ENCODE measurements at places on chromosomes 2 and 18.

DNA sequence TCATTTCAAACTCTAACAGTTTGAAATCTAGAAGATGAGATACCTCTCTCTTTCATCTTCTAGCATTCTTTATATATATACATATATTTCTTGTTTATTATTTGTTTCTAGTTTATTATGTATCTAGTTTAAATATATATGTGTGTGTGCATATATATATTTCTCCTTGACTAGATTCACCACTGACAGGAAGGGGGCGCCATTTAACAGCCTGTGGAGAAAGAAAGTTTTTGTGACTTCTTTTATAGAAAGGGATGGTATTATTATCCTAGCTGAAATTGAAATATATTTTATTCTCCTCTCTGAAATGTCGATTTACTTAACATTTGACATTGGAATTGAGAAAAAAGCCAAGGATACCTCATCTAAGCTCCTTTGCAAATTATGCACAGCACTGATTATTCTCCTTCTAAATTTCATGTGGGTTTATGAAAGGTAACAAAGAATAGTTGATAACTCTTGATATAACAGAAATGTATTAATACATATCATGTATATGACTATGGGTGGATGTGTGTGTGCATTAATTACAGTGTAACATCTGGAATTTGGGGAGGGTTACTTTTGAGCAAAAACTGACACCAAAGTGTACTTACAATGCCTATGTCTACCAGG lies 160.7 kb upstream of the NT5C1B start:
- peak; percentile 59 for DNase-seq

GRCh38 chr2:235044501-235045271 lies 92.9 kb downstream of the SH3BP4 start:
- peak; percentile 11 for DNase-seq

GRCh38 chr2:181008407-181008806 lies 28.0 kb downstream of the UBE2E3 start:
- DNase-seq, result no peak

DNA sequence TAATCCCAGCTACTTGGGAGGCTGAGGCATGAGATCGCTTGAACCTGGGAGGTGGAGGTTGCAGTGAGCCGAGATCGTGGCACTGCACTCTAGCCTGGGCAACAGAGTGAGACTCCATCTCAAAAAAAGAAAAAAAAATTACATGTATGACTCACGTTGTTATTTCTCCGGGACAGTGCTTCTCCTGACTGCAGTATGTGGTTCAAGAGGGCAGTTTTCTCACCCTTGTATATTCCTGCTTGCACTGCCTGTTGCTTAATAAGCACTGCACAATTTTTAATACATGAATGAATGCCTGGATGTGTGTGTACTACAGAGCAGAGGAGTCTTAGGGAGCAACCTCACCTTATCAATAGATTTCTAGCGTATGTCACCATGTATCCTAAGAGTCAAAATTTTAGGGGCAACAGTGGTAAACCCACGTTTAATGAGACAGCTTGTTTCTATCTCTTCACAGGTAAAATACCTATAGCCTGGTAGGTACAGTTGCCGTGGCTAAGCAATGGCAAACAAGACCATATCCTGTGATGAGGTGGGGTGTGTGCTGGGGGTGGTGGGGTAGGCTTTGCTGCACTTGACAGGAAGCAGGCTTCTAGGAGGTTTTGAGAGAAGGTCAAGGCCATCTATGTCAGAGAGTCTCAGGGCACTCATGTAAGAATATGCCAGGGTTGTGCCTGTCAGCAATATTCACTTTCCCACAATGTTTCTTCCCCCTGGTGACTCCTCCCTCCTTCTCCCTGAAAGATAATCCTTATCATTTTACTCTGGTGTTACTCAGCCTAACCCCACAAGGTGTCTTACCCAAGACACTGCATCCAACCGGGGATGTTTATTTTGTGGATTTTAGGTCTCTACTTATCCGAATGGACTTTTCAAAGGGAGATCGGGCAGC lies 36.9 kb upstream of the MEX3C start:
- no peak for DNase-seq

DNA sequence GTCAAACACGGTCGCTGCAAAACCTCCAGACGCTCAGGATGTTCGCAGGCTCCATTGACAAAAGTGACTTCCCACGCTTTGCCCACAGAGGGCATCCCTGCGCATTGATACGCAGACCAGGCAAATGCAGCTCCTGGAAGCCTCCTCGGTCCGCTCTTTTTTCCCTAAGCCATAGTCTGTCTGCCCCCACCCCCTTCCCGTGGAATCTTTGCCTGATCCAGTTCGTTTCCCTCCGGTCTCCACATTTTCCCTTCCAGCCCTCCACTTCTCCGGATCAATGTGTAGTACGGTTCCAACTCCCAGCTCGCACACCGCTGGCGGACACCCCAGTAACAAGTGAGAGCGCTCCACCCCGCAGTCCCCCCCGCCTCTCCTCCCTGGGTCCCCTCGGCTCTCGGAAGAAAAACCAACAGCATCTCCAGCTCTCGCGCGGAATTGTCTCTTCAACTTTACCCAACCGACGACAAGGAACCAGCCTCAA lies at the start of gene DCC:
Gene DCC, plus strand, starts transcription at position 307 of the 481 bp plus-strand sequence. CDS start 591 bp downstream, outside the sequence.
- no peak for DNase-seq

DNA sequence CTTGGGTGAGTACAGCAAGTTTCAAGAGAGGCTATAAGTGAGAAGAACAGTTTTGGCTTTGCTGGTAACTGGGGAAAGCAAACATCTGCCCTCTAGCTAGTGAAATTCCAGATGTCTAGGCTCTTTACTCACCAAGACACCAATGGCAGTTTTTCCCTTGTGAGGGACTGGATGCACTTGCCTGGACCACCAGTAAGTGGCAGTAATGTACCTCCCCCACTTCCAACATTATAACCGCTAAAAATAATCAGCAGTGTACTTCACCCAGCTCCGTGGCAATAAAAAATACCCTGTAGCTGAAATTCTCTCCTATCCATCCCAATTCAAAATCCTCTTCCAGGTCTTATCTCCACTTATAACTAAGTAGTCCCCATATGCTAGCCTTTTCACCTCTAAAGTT lies 383.9 kb downstream of the ARHGAP15 start:
- DNase-seq, result peak; percentile 5

- peak; percentile 74 for DNase-seq
Measured at GRCh38 chr2:38375696-38376345, 1.3 kb downstream of the ATL2 start.

- DNase-seq, result no peak
Measured at GRCh38 chr2:215455958-215456357, 20.1 kb upstream of the FN1 start.

DNA sequence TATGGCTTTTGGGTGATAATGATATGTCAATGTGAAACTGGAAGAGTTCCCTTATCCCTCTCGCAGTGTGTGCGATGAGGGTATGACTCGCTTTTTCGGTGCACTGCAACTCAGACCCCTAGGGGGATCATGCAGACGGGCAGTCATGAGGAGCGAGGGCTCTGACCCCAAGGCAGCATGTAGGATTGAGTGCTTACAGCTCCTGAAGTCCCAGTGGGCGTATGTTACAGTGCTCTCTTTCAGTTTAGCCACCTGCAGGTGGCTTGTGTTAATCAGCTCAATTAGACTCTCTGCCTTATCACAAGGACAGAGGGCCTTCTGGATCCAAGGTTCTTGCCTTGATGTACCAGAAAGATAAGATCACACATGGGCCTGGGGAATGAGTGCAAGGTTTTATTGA lies 1269.9 kb upstream of the GYPC start:
- DNase-seq, result no peak

- peak; percentile 70 for DNase-seq
Measured at GRCh38 chr2:179422037-179422643, 157.5 kb upstream of the SESTD1 start.

GRCh38 chr2:39468579-39469451 lies 31.7 kb upstream of the MAP4K3 start:
- no peak for DNase-seq

GRCh38 chr18:22257022-22257543 lies 87.7 kb downstream of the GATA6 start:
- DNase-seq, result no peak

Measured in activated CD4-positive, alpha-beta T cell treated with anti-CD3 and anti-CD28 coated beads for 48 hours (primary cell).